NCI-H524 treated with DMSO at 0.1 percent for 48 hours (cell line): ENCODE measurements at places on chromosomes 2 and 18.

GRCh38 chr2:72980535-72981217 is 63.4 kb downstream of the EMX1 start:
- DNase-seq, result no peak

DNA sequence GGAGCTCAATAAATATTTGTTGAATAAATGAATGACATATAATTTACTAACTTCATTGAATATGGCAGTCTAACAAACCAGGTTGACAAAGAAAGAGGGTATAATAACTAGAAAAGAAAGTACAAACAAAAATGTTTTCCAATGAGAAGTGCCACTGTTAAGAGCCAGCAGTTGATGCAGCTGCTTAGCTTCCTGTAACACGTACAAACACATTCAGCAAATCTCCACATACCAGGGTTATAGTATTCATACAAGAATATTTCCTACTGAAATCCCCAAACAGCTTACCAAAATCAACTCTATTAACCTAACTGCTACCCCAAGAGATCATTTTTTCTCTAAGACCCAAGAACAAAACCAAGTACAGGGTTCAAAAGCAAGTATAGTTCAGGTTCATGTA is 77.7 kb downstream of the THADA start:
- DNase-seq, result no peak

DNA sequence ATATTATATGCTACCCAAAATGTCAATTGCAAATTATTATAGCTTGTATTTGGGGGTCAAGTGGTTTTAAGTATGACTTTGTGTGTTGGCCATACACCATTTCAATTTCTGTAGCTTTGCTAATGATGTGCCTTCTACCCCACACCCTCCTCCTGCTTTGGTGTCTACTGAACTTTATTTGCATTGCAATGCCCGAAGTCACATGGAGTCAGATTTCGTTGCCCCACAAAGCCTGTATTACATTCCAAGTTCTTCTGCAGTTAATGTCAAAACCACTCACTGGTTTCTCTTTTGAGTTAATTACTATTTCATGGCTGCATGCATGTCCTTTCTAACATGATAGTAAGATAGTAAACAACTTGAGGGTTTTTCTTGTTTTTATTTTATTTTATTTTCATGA is 528.9 kb downstream of the RIT2 start:
- DNase-seq, result no peak

DNA sequence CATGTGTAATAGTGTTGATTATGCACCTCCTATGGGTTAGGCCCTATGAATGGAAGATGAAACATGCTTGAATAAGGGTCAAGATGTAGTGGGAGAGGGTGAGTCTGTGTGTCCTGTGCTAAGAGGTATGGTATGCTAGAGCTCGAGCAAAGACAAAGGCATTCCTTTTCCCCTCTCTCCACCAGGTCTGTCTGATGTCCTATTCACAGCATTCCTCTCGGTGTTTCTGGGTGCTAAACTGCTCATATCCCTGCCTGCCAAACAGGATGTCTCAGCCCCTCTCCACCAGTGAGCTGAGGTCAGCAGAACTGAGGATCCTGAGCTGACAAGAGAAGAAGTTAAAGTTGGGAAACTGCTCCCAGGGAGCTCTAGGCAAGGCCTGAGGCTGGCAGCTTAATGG is 344.9 kb downstream of the TSN start:
- no peak for DNase-seq

DNA sequence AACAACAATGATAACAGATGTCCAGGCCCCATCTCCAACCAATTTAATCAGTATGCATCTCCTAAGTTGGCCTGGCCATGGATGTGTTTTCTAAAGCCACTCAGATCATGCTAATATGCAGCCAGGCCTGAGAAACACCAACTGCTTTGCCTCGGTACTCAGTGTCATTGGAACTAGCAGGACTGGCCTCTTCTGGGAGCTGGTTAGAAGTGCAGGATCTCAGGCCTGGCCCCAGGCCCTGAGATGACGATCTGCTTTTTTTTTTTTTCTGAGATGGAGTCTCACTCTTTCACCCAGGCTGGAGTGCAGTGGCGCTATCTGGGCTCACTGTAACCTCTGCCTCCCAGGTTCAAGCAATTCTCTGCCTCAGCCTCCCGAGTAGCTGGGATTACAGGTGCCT is 69.1 kb downstream of the IRS1 start:
- DNase-seq, result no peak

DNA sequence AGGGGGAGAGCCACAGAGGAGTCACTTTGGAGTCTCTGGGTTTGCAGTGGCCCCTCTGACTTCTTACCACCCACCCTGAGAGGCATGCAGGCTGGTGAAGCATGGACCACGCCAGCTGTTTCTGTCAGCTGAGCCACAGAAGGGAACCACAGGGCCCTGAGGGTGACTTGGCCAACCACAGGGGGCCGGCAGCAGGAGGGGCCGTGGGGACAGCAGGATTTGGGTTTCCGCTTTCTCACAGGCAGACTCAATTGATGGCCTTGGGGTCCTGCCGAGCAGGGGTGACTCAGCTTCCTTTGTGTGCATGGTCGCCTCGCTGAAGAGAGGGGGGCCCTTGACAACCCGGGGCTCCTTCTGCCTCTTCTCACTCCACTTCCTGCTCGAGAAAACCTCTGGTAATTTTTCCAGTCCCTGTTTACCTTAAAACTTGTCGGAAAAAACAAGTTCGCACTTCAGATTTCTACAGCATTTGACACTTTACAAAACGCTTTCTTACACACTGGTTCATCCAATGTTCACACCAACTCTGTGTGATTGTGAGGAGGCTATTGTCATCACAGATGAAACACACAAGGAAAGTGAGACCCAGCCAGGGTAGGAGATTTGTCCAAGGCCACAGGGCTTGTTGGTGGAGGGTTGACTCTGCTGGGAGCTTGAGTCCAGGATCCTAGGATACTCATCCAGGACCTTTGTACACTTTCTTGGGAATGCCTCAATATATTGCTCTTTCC is 311.2 kb downstream of the LPIN1 start:
- no peak for DNase-seq

DNA sequence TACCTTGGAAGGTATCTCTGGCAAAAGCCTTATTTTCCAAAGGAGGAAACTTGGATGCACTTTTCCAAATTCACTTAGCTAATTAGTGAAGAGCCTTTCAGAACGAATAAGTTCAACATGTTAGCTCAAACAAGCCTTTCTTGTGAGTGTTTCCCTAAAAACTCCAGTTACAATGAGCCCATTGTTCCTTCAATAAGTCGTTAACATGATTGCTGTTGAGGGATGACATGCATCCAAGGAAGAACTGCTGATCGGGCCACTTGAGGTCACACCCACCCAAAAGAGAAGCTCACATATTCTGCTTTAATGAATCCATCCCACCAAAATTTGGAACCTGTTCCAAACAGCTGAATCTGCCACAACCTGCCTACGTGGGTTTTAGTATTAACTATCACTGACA is 48.1 kb upstream of the SLC35G4 start:
- DNase-seq, result no peak

- DNase-seq, result peak; percentile 98
Measured at GRCh38 chr18:23244401-23244800, 109.1 kb downstream of the CABLES1 start.

DNA sequence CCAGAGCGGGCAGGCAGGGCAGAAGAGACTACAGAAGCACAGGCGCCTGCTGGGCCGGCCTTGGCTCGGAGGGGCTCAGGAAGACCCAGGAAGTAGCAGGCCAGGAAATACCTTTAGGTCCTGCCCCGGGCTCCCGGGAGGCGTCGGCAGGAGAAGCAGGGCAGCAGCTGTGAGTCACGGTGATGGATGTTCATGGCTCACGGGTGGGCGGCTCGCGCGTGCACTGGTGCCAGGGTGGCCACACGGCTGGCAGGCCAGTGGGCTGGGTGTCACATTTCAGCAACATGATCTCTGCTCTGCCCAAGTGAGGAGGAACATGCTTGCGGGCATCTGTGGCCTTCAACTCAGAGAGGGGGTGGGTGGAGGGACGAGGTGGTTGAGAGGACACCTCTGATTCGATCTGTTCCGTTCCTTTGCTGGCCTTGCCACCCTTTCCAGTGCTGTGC is 139.3 kb downstream of the KLHL29 start:
- peak; percentile 50 for DNase-seq
